Activated CD4-positive, alpha-beta T cell treated with anti-CD3 and anti-CD28 coated beads, Interleukin-2, Interleukin-6, amounts not matched to agents 100 ng/mL and 50 ng/mL, durations not matched to agents 16 hours and 8 hours (primary cell): ENCODE measurements at places on chromosomes 6 and 20.

GRCh38 chr6:42724825-42725224, 2.4 kb upstream of the PRPH2 start:
- no peak for DNase-seq

DNA sequence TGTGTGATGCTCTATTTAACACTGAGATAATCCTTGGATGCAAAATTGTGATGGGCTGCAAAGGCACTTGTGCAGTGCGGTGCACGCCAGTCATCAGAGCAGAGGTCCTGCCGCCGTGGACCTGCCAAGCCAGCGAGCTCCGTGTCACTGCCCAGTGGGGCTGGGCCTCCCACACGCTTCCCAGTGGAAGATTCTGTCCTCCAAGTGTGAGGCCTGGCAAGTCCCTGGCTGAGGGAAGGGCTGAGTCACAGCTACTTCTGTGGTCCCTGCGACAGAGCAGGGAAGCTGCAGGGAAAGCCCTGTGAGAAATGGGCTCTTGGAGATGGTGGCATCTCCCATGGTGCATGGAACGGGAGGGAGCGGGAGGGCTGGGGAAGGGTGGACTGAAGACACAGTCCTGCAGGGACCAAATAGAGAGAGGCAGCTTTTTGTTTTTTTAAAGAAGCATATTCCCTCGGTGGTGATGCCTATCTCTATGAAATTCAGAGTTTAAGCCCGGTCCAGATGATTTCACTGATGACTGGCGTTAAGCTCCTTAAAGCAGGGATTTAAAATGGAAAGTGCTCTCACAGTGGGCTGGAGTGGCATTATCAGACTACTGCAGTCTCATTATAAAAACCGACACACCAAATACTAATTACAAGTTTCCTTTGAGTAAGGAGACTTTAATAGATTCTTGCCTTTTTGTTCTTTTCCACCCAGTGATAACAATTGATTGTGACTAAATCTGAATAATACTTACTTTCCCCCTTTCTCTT, 413.7 kb downstream of the QKI start:
- DNase-seq, result no peak

GRCh38 chr6:166257911-166258318, 50.3 kb downstream of the PRR18 start:
- peak; percentile 59 for DNase-seq

GRCh38 chr20:10928841-10929421, 255.1 kb upstream of the JAG1 start:
- DNase-seq, result no peak

- no peak for DNase-seq
Measured at GRCh38 chr6:13915561-13916229, 9.1 kb upstream of the RNF182 start.

- DNase-seq, result peak; percentile 43
Measured at GRCh38 chr6:100464903-100465700, at the start of gene SIM1. Gene SIM1 (minus strand): TSS chr6:100464921. CDS start chr6:100463468, 1,453 bp downstream.

DNA sequence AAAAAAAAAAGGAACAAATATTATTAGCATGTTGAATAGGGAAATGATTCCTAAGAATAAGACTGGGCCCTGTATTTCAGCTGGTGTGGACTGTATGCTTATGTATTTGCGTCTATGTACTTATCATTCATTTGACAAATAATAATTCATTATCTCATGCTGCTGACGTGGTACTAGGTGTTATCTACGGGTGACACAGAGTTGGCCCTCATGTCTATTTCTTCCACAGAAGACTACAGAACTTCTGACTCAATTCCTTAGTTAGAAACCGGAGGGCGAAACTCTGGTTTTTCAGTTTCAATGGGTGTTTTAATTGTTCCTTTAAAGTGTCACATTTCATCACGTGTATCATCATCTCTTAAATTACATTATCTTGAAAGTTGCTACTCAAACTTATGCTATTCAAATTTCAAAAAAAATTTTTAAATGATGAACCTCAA, 305.9 kb downstream of the CLIC5 start:
- peak; percentile 93 for DNase-seq

GRCh38 chr20:62406635-62407176, 379 bp downstream of the CABLES2 start:
- no peak for DNase-seq

DNA sequence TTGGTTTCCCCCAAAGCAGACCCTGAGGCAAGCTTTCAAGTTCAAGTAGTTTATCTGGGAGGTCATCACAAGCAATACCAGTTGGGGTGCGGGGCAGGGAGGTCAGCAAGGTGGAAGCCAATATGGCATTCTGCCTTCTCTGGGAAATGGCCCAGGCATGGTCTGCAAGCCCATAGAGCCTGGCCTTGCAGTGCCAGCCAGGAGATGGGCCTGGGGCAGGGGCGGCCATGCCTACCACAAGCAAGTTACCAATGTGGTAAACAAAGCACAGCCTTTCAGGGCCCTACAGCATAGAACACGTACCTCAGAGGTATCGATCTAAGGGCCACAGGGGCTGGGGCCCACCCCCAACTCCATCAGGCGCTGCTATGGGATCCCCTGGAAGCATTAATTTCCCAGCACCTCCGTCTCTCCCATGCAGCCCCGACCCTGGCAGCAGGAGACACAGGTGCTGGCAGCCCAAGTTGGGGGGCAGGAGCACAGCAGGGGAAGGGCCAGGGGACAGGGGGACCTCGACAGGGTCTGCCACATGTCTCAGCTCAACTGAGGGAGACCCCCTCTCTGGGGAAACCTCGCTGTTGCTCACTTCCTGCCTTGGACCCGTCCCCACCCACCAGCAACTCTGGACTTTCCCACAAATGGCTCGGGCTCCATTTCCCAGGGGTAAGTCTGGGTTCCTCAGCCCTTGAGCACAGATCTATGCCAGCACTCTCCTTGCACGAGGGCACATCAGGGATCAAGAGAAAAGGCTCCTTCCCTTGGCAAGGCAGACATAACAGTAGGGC, 369.0 kb downstream of the PREX1 start:
- no peak for DNase-seq
